Memory B cell (primary cell): ENCODE measurements at places on chromosomes 3 and 15.

GRCh38 chr3:148964809-148965208 is 26.5 kb upstream of the GYG1 start:
- no peak for DNase-seq

GRCh38 chr3:157527131-157527881 is 24.1 kb upstream of the VEPH1 start:
- no peak for DNase-seq

GRCh38 chr3:58256061-58256460 is 18.5 kb downstream of the ABHD6 start:
- DNase-seq, result no peak

DNA sequence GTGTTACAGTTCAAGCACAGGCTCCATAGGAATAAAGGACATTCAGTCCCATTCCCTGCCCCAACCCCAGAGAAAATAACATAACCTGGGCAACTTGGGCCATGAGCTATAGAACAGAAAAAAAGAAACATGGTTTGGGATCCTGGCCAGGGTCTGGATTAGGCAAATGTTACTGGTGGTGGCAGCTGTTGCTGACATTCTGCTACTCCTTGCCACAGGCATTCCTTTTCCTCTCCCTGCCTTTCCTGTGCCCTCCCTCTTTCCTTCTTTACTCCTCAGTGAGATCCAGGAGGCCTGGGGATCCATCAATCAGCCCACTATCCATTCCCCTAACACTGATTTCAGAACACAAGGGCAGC is 129.1 kb downstream of the NTRK3 start:
- DNase-seq, result no peak

DNA sequence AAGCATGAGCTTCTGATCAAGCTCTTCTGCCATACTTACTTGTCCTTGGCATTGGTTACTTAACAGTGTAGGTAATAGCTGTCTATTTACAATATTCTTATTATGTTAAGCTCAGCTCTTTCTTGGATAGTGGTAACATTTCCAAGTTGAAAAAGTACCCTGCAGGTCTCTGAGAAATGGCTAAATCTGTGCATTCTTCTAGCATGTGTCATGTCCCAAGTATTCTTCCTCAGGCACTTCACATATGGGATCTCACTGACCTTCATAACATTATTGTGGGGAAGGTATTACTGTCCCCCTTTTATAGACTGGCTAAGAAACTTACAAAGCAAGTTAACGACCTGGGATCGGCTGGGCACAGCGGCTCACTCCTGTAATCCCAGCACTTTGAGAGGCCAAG is 236.1 kb downstream of the RORA start:
- no peak for DNase-seq

- DNase-seq, result no peak
These were observed 35.1 kb downstream of the USP3 start for GRCh38 chr15:63539521-63539920.
